ENCODE measurements at places on chromosomes 4 and X.

DNA sequence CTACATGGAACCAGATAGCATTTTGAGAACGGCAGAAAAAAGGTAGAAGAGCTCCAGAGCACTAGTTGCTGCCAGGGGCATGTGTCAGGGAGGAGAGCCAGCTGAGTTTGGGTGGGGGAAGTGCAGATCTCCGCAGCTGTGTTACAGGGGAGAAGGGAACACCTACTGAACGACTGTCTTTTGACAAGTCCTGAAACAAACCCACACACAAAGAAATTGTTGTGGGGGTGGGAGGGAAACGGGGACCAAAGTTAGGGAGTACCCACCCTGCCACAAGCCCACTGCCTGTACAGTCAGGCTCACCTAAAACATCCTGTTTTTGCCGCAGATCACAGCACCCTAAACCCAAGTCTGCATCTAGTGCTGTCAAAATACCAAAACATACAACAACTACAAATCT is 55.5 kb downstream of the LEF1 start:
- DNase-seq = no peak

DNA sequence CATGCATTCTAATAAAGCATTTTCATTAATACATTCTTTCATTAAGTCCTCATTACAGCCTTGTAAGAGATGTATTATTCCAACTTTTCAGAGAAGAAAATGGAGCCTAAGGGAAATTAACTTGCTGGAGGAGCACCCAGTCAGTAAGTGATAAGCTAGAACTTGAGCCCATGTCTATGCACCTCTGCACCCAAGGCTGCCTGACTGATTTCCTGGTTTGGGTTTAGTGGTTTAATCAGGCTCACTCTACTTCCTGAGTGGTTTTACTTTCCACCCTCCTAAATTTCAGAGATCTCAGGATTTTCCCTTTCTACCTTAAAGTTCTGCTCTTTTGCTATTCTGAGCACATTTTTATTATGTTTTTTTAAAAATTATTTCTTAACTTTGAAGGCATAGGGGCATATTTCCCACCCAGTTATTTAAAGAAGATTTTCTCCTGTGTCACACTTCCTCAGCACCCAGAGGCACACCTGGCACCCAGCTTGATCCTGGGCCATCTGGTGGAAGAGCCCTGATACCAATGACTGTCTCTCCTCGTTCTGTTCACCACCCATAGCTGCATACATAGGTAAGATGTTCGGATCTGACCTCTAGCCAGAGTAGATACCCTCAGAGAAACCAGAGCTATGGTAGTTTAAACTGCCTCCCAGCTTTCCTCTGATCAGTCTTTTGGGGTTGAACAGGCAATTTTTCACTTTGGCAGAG is 10.4 kb downstream of the CORIN start:
- DNase-seq = peak; percentile 67

GRCh38 chrX:68983004-68983857 is 154.4 kb downstream of the EFNB1 start:
- no peak for DNase-seq

DNA sequence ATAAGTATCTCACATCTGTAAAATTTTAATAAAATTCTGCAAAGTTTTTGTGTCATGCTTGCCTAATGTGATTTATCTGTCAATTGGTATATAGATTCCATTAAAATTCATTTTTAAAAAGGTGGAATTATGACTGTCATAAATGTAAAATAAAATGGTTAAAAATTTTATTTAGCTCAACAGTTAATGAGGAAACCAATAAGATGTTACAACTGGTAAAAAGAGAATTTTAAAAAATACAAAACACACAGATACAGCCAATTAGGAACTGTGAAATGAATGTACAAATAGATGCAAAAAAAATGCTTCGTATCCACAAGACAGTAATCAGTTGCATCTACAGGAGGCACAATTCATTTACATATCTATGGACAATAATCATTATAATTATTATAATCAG is 297.6 kb downstream of the IL1RAPL1 start:
- DNase-seq = no peak

GRCh38 chr4:89733946-89734345 is 103.0 kb downstream of the SNCA start:
- DNase-seq = no peak

- DNase-seq = peak; percentile 28
These were observed 35.3 kb downstream of the SUPT20HL1 start for GRCh38 chrX:24395775-24396174.

- no peak for DNase-seq
These were observed 636.6 kb downstream of the FAT4 start for GRCh38 chr4:125951261-125951887.

DNA sequence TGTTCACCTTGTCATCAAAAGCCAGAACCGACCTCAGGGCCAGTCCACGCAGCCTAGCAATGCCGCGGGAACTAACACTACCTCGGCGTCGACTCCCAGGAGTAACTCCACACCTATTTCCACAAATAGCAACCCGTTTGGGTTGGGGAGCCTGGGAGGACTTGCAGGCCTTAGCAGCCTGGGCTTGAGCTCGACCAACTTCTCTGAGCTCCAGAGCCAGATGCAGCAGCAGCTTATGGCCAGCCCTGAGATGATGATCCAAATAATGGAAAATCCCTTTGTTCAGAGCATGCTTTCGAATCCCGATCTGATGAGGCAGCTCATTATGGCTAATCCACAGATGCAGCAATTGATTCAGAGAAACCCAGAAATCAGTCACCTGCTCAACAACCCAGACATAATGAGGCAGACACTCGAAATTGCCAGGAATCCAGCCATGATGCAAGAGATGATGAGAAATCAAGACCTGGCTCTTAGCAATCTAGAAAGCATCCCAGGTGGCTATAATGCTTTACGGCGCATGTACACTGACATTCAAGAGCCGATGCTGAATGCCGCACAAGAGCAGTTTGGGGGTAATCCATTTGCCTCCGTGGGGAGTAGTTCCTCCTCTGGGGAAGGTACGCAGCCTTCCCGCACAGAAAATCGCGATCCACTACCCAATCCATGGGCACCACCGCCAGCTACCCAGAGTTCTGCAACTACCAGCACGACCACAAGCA is 898 bp downstream of the UBQLN2 start:
- peak; percentile 21 for DNase-seq

DNA sequence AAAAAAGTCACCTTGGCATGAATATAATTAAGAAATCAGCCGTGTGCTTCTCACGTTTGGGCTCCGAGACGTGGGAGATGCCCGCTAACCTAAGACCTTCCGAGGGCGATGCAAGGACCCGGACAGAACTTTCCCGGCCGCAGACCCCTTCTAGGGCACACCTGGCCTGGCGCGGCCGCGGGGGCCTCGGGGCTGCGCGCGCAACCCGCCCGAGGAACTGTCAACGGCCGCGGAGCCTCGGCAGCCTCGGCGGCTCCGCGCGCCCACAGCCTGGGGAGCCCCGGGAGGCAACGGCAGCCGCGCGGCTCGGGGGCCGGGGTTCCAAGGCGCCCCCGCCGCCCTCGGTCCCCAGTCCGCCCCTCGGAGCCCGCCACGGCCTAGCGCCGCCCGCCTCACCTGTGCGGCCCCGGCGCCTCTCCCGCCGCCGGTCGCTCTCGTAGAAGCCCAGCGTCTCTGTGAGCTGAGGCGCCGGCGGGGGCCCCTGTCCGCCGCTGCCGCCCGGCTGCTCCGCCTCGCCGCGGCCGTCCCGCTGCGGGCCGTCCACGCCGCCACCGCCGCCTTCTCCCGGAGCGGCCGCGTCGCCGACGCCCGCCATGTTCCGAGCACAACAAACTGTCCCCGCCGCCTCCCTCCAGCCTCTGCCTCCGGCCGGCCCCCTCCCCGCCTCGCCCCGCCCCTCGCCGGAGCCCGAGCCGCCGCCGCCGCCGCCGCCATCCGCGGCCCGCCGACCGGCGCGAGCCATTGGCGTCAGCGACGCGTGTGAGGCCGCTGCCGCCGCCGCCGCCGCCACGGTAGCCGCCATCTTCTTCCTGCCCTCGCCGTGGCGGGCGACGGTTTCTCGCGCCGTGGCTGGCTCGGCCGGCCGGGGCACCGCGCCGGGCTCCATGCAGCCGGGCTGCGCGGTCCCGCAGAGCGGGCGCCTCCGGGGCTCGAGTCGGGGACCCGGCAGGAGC is at the start of gene TAPT1:
Gene TAPT1, minus strand, starts transcription at position 609 of the 953 bp plus-strand sequence. Its CDS starts 14 bp downstream, at position 595.
- peak; percentile 85 for DNase-seq

DNA sequence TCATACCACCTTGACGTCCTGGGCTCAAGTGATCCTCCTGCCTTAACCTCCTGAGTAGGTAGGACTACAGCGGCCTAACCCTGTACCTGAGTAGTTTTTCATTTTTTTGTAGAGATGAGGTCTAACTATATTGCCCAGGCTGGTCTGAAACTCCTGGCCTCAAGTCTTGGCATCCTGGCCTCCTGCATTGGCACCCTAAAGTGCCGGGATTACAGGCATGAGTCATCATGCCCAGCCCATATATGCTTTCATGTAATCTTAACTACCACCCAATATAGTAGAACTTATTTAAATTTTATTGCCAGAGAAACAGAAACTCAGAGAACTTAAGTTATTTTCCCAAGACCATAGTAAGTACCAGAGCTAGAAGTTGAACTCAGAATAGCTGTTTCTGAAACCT is 27.1 kb downstream of the AFM start:
- DNase-seq = no peak

DNA sequence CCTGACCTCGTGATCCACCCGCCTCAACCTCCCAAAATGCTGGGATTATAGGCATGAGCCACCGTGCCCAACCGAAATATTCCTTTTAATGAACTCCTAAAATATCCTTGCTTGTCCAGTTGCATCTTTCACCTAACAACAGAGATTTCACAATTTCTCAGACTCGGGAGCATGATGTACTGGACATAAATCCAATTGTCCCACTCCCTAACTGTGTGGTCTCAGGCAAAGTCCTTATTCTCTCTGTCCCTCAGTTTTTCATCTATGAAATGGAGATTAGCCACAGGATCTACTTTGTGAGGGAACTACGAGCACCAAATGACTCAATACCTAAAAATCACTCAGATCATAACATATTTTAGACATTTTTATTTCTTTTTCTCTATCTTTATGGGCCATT is 9.3 kb downstream of the RAB40A start:
- DNase-seq = no peak

- DNase-seq = no peak
These were observed 133.8 kb upstream of the LCORL start for GRCh38 chr4:18155067-18156041.

GRCh38 chrX:50081282-50081889 is 119.4 kb downstream of the AKAP4 start:
- peak; percentile 22 for DNase-seq

DNA sequence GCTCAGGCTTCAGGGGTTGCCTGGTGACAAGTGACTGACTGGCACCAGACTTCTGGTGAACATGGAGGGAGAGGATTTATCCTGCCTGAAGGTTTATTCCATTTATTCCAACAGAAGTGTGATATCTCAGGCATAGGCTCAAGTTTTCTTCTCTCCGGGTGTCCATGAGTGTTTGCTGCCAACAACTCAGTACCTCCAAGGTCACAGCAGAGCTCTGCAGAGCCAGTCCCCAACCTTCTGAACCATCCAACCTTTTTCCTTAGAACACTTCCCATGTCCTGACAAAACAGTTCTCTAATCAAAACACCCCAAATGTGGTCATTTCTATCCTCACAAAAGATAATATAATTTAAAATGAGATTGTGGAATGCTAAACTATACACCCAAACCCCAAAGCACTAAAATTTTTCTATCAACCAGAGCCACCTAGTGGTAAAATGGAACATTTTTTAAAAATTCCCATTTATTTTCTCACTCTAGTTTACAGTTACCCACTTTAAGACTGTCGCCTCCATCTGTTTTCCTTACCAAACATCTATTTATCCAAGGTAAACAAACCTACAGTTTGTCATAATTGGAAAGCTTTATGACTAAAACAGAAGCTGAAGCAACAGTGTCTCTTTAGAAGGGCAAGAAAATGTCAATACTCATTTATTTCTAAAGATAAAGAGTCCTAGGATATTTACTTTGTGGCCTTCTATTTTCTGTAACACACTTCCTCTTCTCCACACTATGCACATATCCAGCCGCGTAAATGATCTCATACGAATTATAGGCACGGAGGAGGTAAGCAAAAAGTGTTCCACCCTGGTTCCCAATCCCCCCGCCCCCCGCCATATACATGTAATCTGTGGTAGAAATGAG is 39.5 kb downstream of the TMEM154 start:
- no peak for DNase-seq

GRCh38 chr4:2350982-2351381 is 67.5 kb downstream of the ZFYVE28 start:
- DNase-seq = peak; percentile 1

GRCh38 chr4:128757712-128758111 is 51.8 kb upstream of the JADE1 start:
- DNase-seq = peak; percentile 81

DNA sequence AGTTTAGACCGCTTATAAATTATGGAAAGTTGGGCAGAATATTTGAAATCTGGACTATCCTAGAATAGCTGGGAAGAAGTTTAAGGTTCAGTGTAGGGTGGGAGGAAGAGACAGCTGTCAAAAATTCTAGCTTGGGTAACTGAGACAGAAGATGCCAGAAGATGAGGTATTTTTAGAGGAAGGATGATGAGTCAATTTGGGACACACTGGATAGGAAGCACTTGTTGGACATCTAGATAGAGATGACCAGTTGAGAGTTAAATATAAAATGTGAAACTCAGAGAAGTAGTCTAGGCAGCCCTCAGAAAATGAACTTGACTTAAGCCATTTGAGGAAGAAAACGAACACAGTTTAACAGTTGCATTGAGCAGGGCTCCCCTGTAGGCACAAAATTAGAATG is 137.9 kb upstream of the MAP9 start:
- no peak for DNase-seq

- DNase-seq = no peak
These were observed 498 bp downstream of the RBMX start for GRCh38 chrX:136880003-136880451.

- DNase-seq = no peak
These were observed 329.7 kb downstream of the UNC5C start for GRCh38 chr4:95219109-95219508.

DNA sequence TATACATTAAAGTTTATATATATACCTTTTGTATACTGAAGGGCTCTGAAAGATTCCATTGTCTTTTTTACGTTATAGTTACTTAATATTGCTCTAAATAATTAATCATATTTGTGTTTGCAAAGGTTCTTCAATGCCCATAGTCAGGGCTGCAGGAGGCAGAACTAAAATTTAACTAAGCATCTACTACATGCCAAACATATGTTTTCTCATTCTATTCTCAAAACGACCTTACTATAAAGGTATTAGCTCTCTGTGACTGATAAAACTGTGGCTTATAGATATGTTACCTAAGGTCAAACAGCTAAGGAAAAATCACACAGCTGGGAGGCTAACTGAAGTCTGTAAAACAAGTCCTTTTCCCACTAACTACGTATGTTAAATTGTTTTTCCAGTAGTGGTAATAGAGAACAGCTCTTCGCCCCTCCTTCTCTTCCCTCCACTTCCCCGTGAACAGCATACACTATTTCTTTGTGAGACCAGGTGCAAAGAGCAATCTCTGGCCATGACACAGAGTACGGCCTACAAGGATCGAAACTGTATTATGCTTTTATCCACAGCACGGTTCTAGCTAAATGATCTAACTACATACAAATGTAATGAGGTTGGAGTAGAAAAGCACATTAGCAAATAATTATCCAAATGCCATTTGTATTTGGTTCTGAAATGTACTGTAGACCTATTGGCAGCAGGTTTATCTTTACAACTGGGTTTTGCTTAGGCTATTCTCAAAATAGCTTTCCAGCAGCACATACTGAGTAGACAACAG is 1.7 kb downstream of the CNOT6L start:
- DNase-seq = no peak

Measured in WERI-Rb-1 (cell line).